ENCODE measurements at places on chromosomes 11 and 22. TPM values are rescaled to one million over a fixed set of nuclear protein-coding genes. Genes with fewer than 3 reads are reported as not detected.

SERHL2 gene
- 0.79 TPM for total RNA-seq

PIWIL4 gene
- total RNA-seq: 0.33 TPM

SPA17 gene
- total RNA-seq: 1.5 TPM

NAALADL1 gene
- 7.7 TPM for total RNA-seq

GGT5 gene
- total RNA-seq: 0.19 TPM

PDGFB gene
- total RNA-seq: 0.35 TPM

OR8K5 gene
- total RNA-seq: not detected

NPTXR gene
- total RNA-seq: 2.5 TPM

DNA sequence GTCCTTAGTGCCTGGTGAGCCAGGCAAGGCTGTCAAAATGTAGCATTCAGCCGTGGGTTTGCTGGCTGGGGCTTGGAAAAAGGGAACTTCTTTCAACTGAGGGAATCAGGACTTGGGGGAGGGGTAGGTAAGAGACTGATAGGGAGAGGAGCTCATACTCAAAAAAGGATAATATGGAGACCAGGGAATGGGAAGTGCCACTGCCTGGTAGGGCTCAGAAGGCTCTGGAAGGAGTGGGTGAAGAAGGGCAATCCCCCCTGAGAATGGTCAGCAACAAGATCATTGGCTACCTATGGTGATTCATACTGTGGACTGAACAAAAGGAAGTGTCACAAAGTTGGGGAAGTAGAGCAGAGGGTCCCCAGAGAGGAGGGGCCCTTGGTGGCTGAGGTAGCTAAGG, 1.9 kb downstream of the CNGA4 start:
- DNase-seq: no peak

DNA sequence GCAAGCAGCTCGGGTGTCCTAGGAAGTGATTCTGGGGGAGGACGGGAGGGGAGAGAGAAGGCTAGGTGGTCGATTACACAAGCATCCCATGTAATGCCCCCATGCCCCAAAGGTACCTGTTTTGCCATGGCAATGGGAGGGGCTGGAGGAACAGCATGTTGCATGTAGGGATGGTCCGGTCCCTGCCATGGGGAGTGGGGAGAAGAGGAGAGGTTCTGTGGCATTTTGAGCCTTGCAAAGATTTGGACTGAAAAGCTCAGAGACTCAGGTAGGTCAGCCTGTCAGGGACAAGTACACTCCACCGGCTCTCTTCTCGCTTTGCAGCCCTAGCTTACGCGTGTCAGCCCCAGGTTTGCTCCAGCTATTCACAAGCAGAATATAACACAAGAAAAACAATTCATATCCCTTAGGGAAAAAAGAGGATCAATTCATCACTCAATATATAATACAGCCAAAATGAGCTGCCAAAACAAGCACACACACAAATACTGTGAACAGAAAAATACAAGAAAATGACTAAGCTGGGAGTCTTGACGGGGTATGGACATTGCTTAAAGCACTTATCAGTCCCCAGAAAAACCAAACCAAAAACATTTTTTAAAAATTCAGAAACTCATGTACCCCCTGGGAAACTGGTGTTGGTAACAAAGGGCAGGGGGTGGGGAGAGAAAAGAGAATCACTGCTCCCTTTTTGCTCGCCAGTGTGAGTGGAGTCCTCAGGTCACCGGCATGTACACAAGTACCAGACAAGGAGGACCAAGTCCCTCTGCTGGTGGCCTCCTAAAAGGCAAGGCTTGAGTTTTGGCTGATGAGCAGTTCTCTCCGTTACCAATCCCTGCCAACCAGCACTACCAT, 21.6 kb downstream of the APOL5 start:
- no peak for DNase-seq

- no peak for DNase-seq
Measured at GRCh38 chr22:48391820-48392219, 1435.9 kb downstream of the BRD1 start.

DNA sequence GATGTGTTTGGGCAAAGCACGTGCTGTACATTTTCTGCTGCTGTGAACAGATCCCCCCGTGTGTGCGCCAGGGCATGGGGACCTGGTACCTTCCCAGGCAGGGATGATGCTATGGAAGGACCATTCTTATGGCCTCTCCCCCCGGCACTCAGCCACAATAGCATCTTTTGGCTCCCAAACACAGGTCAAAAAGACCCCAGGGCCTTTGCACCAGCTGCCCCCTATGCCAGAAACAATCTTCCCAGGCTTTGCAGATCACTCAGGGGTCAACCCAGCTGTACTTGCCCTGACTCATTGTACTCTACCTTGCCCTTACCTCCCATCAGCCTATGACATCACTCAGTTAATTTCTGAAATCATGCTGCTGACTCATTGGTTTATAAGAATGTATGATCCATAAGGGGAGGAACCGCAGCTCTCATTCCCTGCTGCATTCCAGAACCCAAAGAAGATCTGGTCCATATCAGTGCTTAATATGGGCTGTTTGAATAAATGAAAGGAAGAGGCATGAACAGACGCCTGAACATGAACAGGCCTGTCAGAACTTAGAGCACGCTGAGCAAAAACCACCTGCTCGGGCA, 100.7 kb downstream of the CELSR1 start:
- no peak for DNase-seq

DNA sequence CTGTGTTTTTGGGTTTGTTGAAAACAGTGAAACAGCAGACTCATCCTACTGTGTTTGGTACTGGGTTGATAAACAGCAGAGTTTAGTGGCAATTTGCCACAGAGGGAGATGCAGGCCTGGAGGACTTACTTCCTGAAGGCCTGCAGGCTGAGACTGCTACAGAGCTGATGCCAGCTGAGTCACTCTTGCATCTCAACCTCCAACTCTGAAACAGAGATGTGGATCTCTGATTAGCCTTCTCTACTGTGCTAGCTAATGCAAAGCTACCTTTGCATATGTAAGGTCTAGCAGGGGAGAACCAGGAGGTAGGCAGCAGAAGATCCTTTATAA, 14.3 kb downstream of the ATP5MG start:
- no peak for DNase-seq

GRCh38 chr11:13364388-13364787, 86.8 kb downstream of the BMAL1 start:
- no peak for DNase-seq

DNA sequence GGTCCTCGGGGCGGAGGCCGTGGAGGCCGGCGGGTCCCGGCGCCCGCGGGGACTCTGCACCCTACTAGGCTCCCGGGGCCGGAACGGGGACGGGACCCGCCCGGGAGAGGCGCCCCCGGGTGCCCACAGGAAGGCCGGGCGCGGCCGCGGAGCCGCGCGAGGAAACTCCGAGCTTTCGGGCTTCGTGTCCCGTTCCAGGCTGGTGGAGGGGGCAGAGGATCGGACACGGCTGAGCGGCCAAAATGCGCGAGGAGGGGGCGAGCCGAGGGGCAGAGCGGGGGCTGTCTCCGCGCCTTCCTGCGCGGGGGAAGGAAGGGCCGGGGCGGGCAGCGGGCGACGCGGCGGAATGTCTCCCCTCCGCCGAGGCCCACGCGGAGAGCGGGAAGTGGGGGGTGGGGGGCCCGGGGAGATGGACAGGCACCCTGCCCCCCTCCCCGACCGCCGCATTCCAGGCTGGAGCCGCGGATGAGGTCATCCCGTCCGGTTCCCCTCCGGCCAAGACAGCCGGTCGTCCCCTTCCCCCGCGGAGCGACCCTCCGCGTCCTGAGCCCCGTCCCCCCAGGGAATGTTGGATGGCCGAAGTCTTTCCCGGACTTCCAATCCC, 430 bp downstream of the CDC42EP1 start:
- no peak for DNase-seq

GRCh38 chr11:75911459-75911858, 96.4 kb downstream of the UVRAG start:
- DNase-seq: no peak

- no peak for DNase-seq
Measured at GRCh38 chr11:94007906-94008305, 13.2 kb upstream of the HEPHL1 start.

DNA sequence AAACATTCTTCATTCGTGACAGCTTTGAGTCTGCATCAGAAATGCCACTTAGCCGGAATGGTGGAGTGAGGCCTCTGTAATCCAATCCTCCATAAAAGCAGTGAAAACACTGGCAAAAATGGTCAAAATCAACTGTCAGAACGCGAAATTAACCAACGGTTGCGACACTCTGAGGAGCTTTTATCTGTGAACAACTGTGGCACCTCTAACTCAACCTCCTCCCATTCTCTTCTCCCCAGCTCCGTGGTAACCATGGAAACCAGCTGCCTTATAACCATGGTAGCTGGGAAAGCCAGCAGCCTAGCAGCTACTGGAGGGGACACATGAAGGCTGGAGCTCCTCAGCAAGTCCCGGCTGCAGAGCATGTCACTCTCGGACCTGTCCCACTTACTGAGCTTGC, 20.3 kb downstream of the AP2A2 start:
- no peak for DNase-seq

DNA sequence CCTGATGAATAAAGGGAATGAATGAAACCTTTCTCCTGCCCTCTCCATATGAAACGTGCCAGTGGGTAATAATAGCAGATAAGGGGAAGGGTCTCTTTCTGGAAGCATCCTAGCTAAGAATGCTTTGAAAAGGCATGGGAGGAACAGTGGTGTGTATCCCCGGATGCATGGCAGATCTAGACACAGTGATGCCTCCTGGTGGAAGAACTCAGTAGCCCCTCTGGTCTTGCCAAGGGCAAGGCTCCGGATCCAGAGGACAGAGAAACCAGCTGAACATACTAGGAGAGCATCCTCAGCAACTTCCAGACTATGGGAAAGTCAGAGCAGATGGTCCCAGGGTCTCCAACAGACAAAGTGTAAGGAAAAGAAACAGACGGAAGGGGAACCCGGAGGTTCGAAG, 6.4 kb downstream of the BAIAP2L2 start:
- DNase-seq: no peak

All from activated T-cell treated with anti-CD3 and anti-CD28 coated beads, Interleukin-2, amount 50 U/mL, for 4 hours (primary cell).